ENCODE measurements at places on chromosomes 4 and X.
A peak's percentile ranks its signal among the peaks of the same experiment; 100 is the strongest.

DNA sequence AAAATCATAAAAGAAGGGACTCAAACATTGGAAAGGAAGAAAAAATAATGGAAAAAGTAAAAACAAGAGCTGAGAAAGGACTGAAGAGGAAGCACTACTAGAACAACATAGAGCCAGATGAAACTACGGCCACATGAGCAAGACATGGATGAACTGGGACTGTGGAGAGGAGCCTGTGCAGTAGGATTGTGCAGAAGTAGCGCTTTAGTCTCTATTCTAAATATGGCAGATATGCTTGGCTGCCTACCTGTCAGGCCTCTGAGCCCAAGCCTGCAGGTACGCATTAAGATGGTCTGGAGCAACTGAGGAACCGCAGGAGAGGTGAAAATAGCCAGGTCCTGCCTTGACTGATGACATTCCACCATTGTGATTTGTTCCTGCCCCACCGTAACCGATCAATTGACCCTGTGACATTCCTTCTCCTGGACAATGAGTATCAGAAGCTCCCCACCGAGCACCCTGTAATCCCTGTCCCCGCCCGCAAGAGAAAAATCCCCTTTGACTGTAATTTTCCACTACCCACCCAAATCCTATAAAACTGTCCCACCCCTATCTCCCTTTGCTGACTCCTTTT lies 154.3 kb downstream of the CAMK2D start:
- no peak for DNase-seq

- no peak for DNase-seq
Observed at GRCh38 chrX:54230435-54231148, 47.5 kb upstream of the FAM120C start.

GRCh38 chrX:24760363-24761000 lies 66.8 kb downstream of the POLA1 start:
- DNase-seq: no peak

- peak; percentile 8 for DNase-seq
Observed at GRCh38 chrX:105190252-105190853, 30.1 kb downstream of the TEX13A start.

GRCh38 chrX:10199212-10199611 lies 42.4 kb downstream of the CLCN4 start:
- DNase-seq: no peak

DNA sequence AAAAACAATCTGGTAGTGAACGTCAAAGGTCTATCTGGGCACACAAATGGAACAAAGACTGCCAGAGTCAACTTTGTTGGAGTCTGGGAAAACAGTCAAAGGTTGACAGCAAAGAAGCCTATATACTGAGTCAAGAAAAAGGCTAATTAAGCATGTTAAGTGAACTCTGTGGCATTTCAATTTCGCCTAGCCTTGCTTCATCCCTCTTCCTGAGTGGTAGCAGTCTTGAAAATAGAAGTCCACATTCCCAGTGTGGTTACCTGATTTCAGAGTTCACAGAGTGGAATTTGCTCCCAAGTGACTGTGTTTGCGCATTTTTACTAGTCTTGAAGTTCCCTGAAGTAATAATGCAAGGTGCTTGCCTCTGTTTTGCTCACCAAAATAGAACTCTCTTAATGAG lies 760.0 kb downstream of the FSTL5 start:
- no peak for DNase-seq

- no peak for DNase-seq
Observed at GRCh38 chr4:145153904-145154298, 26.5 kb downstream of the OTUD4 start.

DNA sequence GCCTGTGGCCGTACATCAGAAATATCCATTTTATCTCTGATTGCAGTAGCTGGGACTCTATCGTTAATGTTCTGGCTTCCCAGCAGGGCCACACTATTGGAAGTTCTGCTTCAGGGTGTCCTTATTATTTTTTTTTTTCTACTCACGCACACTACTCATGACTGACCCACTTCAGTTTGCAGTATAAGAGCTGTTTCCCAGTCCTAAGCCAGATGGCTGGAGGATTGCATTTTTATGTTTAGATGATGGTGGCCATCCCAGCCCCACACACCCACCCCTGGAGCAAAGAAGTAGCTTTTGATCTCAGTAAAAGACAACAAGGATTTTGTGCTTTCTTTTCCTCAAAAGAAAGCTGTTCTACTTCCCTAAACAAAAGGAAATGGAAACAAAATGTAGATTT lies 557.0 kb upstream of the GALNTL6 start:
- no peak for DNase-seq

GRCh38 chrX:56813318-56813837 lies 84.3 kb downstream of the NBDY start:
- DNase-seq: peak; percentile 46

- peak; percentile 96 for DNase-seq
Observed at GRCh38 chrX:154378059-154378798, 866 bp upstream of the EMD start.

GRCh38 chrX:129145840-129146272 lies 377.4 kb downstream of the SMARCA1 start:
- no peak for DNase-seq

- no peak for DNase-seq
Observed at GRCh38 chrX:150683536-150684146, 9.6 kb upstream of the MTMR1 start.

DNA sequence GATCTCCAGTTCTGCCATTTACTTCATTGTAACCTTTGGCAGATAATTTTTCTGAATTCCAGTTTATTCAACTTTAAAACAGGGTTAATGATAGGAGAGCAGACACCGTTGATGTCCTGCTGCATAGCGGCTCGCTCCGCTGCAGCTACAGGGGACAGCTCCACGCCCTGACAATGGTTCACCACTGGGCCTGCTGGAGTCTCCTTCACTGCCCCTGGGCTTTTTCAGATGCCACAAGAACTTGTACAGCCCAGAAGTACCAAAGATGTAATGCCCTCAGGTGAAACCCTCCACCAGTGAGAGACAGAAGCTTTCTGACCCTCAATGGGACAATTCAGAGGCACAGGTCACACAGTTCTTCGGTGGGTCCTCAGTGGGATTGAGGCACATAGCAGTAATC lies 22.7 kb upstream of the SEPTIN11 start:
- DNase-seq: no peak

DNA sequence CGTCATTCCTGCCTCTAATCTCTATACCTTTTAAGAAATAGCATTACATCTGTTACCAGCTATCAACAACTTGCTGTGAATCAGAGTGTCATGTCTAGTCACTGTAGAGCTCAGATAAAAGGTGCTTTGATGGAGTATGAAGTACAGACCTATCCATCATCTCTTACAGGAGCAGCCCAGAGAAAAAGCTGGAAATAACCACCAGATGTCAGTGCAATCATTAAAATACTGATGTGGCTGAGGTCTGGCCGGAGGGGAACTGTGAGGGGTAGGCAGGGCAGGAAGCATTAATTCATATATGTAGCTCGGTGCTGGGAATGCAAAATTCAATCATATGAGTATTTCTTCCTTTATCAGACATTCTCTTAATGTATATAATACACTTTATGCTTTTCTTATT lies 100.6 kb downstream of the AKAP4 start:
- DNase-seq: no peak

DNA sequence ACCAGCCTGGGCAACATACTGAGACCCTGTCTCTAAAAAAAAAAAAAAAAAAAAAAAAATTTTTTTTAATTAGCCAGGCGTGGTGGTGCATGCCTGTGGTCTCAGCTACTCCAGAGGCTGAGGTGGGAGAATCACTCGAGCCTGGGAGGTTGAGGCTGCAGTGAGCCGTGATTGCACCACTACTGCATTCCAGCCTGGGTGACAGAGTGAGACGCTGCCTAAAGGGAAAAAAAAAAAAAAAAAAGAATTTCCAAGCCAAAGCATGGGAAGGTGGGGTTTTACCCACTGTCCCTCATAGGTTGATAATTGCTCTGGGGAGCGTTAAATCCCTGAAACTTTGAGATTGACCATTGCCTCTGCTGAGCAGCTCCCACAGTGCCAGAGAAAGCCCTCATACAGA lies 427.5 kb downstream of the BCOR start:
- no peak for DNase-seq

DNA sequence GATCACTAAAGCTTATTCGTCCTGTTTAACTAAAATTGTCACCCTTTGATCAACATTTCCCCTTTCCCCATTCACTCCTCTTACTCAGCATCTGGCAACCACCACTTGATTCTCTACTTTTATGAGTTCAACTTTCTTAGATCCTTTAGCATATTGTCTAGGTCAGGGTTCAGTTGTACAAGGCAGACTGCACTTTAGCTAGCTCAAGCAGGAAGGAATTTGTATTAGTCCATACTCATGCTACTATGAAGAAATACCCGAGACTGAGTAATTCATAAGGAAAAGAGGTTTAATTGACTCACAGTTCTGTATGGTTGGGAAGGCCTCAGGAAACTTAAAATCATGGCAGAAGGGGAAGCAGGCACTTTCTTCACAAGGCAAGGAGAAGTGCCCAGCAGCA lies 44.3 kb downstream of the TASL start:
- no peak for DNase-seq

DNA sequence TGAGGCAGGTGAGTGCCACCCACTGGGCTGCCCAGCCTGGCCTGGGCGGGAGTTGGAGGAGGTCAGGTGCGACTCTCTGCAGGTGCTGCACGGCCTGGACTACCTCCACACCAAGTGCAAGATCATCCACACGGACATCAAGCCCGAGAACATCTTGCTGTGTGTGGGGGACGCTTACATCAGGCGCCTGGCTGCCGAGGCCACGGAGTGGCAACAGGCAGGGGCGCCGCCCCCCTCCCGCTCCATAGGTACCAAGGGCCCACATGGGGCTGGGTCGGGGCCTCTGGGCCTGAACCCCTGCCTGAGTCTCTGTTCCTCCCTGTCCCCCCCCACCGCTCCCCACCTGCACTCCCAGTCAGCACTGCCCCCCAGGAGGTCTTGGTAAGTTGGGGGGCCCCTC lies 2.0 kb downstream of the SRPK3 start:
- DNase-seq: no peak

GRCh38 chr4:182644683-182645050 lies 272.5 kb downstream of the DCTD start:
- no peak for DNase-seq

GRCh38 chrX:140099221-140099620 lies 133.9 kb upstream of the CXorf66 start:
- DNase-seq: no peak

GRCh38 chr4:107318078-107318477 lies 282.0 kb upstream of the DKK2 start:
- no peak for DNase-seq

GRCh38 chr4:155114790-155115189 lies 93.6 kb upstream of the NPY2R start:
- no peak for DNase-seq

- no peak for DNase-seq
Observed at GRCh38 chrX:55714161-55714560, 3.4 kb upstream of the RRAGB start.

- no peak for DNase-seq
Observed at GRCh38 chr4:52853351-52853750, 8.8 kb upstream of the RASL11B start.

GRCh38 chr4:87677731-87678130 lies 27.7 kb downstream of the DMP1 start:
- DNase-seq: no peak

DNA sequence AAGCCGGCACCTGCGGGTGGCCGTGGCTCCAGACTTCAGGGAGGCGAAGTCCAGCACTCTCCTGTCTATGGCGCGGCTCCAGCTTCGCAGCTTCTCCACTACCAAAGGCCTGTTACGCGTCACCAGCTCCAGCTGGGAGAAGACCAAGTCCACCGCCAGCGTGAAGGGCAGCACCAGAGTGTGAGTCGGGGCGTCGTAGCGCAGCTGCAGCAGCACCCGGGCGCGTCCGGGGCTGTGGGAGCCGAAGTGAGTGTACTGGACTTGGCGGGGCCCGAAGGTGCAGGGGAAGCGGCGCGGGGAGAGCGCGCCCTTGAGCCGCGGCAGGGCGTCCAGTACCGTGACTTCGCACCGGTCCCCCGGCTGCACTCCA lies 444 bp downstream of the FREM3 start:
- no peak for DNase-seq

DNA sequence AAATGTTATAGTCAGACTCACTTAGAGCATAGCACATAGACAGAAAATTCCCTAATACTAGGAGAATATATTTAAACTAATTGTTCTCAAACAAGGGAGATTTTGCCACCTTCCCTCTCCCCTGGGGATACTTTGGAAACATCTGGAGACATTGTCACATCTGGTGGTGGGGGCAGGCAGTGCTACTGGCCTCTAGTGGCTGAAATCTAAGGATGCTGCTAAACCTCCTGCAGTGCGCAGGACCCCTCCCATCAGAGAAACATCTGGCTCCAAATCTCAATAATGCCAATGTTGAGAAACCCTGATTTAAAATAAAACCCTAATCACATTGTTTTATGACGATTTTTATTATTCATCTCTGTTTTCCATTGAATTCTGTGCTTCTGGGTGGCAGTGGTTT lies 244.9 kb downstream of the FRMPD4 start:
- DNase-seq: no peak

DNA sequence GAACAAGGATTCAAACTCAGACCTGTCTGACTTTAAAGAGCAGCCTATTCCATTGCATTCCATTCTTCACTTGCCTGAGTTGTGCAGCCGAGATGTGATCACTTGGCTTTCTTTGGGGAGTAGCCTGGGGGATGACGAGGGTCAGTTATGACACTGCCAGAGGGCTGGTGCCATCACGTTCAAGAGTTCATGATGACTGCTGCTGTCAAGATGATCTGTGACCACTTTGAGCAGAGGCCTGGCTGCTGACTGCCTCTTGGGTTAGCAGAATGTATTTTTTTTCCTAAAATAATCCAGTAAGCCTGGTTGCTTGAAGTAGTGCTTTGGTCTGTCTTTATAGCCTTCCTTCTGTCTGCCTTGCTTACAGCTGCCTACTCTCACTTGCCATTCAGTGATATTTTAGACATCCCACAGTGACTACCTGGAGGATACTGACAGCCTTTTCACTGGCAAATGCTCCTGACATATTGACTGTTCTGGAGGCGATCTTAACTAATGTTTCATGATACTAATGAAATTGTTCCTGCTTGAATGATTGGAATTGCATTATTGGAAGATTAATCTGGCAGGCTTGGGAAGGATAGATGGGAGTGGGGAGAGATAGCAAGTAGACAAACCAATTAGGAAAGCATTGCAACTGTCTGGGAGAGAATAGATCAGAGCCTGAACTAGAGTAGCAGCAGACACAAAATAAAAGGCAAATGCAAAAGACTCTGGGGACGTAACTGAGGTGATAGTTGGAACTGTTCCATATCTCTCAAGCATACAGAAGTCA lies 221.6 kb upstream of the LCORL start:
- no peak for DNase-seq

GRCh38 chr4:29081234-29081955 lies 1638.8 kb upstream of the PCDH7 start:
- DNase-seq: no peak

- DNase-seq: no peak
Observed at GRCh38 chr4:169219440-169219839, 51.3 kb downstream of the SH3RF1 start.

GRCh38 chrX:44290718-44291117 lies 52.8 kb downstream of the EFHC2 start:
- no peak for DNase-seq

- DNase-seq: no peak
Observed at GRCh38 chrX:105865709-105866108, 43.4 kb downstream of the NRK start.

GRCh38 chrX:84735025-84735424 lies 232.8 kb upstream of the HDX start:
- no peak for DNase-seq

GRCh38 chr4:34193451-34194154 lies 2050.7 kb downstream of the ARAP2 start:
- DNase-seq: no peak

- no peak for DNase-seq
Observed at GRCh38 chrX:37716602-37717001, 31.0 kb downstream of the XK start.
